ENCODE measurements at places on chromosomes 2 and 18.

- DNase-seq = no peak
Observed at GRCh38 chr2:39127973-39128372, 7.1 kb upstream of the SOS1 start.

DNA sequence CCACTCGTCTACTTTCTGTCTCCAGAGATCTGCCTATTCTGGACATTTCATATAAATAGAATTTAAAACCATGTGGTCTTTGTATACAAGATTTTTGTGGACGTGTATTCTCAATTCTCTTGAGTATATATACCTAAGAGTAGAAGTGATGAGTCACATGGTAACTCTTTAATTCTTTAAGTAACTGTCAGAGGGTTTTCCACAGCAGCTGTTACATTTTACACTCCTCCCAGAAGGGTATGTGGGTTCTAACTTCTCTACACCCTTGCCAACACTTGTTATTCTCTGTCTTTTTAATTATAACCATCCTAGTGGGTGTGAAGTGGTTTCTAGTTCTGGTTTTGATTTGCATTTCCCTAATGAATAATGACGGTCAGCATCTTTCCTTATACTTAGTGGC lies 70.9 kb downstream of the MAP3K20 start:
- no peak for DNase-seq

DNA sequence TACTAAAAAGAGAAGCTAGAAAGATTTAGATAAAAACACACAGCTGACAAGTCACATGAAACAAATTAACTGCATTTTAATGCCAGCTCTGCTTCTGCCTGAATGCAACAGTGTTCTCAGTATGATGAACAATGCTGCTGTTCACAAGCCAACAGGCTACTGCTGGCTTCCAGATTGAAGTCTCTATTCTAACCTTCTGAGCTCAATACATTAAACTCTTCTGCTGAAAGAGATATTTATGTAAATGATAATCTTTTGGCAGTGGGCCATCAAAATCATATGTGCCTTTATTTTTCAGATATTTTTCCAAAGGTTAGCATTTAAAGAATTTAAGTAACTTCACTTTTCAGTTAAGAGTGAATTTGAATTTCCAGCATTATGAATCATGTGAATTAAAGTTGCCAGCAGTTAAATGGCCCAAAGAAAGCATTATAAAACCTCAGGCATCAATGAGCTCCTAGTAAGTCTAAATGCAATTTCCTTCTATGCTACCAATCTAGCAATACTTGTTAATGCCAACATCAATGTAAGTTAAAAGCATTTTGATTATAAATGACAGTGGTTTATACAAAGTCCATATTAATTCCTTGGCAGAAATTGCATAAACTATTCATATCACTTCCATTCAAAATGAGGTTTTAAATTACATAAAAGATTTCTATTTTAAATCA lies 72.4 kb downstream of the ID2 start:
- DNase-seq = no peak

GRCh38 chr2:40592218-40592617 lies 140.3 kb upstream of the SLC8A1 start:
- DNase-seq = no peak

GRCh38 chr18:4251873-4252272 lies 203.2 kb downstream of the DLGAP1 start:
- no peak for DNase-seq

DNA sequence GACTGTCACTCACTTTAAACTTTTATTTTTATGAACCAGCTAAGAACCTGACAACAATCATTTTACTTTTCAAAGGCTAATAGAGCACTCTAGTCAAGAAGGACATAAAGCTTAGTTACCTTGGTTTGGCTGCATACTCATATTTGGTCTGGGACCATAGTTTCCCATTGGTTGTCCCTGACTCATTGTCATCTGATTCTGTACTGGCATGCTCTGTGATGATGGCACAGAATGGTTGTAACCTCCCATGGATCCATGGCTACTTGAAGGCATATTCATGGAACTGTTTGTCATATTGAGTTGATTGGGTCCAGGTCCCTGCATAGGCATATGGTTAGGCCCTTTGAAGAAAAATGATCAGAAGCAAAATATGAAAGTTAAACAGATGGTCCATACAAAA lies 37.9 kb downstream of the SS18 start:
- no peak for DNase-seq

DNA sequence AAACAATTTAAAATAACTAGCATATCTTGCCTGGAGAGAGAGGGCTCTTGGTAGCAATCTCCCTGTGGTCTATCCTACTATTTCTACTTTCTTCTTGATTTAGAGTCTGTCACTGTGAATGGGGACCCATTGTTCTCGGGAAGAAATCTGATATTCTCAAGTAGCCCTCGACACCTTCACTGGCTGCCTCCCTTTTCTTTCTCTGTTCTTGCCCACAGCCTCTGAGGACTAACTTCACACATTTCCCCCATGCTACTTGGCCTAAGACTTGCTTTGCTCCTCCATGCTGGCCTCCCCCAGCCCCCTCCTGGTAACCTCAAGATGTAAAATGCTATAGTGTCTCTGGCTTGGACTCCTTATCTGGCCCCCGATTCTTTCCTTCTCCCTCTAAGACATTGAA lies 58.8 kb upstream of the NT5C1B start:
- DNase-seq = no peak

- no peak for DNase-seq
Observed at GRCh38 chr2:150624001-150624401, 136.5 kb upstream of the RND3 start.

All from NCI-H1092 (cell line).